ENCODE measurements at places on chromosomes 12 and 14.

GRCh38 chr14:64971943-64972791 lies at the start of gene RAB15:
RAB15 (minus strand) TSS chr14:64972336; CDS start chr14:64972076, 260 bp downstream.
- DNase-seq: no peak

- peak; percentile 22 for DNase-seq
Observed at GRCh38 chr12:24839268-24839791, 109.6 kb downstream of the BCAT1 start.

- no peak for DNase-seq
Observed at GRCh38 chr12:89872922-89873630, 164.4 kb upstream of the ATP2B1 start.

DNA sequence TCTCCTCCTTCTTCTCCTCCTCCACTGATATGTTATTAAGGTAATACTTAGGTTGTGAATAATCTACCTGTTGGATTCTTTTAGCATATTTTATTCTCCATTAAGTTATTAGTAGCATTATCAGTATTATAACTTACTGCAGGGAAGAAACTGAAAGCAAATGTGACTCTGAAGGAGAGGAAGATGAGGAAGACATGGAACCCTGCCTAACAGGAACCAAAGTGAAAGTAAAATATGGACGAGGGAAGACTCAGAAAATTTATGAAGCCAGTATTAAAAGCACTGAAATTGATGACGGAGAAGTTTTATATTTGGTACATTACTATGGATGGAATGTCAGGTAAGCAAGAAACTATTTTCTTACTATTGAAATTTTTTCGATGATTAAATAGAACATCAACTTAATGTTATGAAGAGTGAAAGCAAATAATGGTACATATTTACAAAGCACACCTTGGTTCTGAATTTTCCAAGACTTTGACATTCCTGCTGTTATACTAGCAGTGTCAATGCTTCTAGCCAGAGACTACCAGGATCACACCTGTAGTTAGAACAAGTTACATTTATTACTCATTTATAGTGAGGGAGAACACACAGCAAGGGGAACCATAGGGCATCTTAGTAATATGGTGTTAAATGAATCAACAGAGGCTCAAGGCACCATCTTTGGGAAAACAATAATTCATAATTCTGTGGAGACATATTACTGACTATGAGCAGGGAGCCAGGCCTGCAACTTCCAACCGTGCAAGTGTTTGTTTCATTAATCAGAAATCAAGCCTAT lies 42.0 kb upstream of the TOMM20L start:
- no peak for DNase-seq

- no peak for DNase-seq
Observed at GRCh38 chr14:99688210-99688581, 4.1 kb downstream of the CYP46A1 start.

GRCh38 chr14:22846811-22847307 lies 10.5 kb downstream of the MMP14 start:
- DNase-seq: no peak

- no peak for DNase-seq
Observed at GRCh38 chr14:62162998-62163589, 400.9 kb downstream of the SNAPC1 start.

DNA sequence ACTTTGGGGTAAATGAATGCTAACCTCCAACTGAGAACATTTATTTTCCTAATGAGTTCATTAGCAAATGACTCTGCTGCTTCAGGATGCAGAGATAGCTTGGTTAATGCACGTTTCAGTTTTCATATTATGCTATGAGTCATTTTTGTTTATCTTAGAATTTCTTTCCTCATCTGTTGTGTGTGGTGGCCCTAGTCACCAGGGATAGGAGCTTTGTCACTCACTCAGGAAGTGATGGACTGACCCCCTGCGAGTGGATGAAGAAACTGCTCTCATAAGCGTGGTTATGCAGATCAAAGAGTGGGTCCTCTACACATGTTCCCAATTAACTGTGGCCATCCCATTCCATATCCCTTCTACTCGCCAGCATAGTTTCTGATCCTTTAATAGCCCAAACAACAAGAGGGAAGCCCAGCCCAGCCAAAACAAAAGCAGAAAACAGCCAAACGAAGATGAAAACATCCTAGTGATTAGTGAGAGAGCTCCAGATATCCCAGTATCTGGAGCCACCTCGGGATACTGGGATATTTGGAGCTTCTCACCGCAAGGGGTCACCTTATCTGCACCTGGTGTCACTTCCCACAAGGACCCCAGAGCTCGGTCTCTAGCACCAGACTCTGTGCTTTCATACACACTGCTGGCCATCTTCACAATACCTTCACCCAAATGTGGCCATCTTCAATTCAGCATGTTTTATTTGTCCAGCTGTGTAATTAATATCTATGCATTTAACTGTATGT lies 8.6 kb downstream of the TC2N start:
- DNase-seq: no peak

DNA sequence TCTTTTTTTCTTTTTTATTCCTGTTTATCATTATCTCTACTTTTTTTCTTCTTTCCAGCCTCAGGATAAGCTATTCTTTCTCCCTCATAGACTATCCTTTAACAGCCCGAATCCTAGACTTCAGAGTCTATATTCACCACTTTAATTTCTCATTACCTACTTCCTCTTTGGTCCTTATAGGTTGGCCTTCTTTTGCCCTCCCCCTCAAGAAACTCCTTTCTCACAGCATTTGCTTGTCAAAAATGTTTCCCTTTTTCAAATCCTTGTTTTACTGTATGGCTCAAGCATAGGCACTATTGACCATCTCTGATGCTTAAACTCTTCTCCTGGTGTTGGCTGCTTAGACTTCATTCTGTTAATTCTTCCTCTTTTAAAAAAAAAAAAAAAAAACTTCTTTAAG lies 52.5 kb downstream of the KIAA0586 start:
- no peak for DNase-seq

DNA sequence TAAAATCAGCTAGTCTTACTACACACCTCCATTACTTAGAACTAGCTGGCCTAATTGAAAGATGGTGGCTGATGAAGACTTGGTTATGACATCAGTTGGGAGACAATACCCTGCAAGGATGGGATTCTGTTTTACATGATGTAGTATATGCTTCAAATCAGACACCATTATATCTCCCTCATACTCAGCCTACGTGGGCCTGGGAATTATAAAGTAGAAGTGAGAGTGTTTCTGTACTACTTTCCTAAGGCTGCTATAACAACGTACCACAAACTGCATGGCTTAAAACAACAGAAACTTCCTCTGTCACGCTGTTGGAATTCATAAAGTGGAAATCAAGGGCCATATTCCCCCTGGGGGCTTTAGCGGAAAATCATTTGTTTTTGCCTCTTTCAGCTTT lies 190.4 kb downstream of the PAH start:
- DNase-seq: no peak

DNA sequence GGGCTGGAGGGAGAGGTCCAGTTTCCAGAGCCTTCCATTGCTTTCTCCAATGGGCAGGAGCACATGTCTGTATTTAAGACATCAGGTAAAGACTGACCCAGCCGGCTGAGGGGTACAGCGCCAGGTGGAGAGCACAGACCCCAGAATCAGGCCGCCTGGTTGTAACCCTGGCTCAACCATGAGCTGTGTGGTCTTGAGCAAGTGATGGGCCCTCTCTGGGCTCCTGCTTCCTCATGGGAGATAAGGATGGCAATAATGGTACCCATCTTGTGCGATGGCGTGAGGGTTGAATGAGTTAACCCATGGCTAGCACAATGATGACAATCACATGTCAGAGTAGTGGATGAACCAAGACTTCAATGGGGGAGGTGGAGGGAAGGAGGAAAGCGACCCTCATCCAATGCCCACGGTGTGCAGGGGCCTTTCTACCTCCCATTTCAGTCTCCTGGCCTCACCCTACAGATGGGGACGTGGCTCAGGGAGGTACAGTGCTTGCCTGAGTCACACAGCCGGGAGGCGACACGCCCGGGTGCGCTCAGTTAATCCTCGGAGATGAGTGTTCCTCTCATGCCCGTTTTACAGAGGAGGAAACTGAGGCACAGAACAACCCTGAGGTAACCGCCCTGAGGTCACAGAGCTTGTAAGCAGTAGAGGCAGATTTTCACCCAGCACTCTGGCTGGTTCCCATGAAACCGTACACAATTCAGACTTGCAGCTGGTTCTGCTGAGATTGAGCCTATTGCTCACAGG lies 163.9 kb downstream of the RBM19 start:
- no peak for DNase-seq

GRCh38 chr12:67669217-67669933 lies 20.8 kb downstream of the DYRK2 start:
- no peak for DNase-seq

DNA sequence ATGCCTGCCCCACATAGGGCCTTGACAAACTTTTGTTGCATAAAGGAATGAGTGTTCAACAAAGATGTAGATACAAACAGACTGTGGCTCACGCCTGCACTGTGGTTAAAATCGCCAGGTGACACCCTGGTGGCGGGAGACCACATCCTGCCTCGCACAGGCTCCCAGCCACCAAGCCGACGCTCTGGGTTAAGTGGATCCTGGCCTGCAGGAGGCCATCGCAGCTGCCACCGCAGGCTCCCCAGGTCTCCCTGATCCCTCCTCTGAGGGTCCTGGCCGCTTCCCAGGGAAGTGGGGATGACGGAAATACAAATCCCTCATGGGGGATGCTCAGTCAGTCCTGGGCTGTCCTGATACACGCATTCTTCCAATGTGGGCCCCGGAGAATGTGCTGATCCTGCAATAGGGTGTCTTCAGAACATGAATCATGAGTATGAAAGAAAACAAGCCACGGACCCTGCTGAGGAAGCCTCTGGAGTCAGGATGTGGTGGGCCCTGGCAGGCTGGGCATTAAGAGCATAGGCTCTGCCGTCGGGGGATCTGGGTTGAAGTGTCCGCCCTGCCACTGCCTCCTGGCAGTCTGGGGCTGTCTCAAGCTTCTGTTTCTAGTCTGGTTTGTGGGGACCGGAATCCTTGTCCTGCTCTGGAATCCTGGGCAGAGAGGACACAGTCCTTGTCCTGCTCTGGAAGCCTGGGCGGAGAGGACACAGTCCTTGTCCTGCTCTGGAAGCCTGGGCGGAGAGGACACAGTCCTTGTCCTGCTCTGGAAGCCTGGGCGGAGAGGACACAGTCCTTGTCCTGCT lies 53.5 kb upstream of the BEGAIN start:
- DNase-seq: no peak

GRCh38 chr12:65675141-65675621 lies 149.1 kb upstream of the HMGA2 start:
- DNase-seq: no peak

DNA sequence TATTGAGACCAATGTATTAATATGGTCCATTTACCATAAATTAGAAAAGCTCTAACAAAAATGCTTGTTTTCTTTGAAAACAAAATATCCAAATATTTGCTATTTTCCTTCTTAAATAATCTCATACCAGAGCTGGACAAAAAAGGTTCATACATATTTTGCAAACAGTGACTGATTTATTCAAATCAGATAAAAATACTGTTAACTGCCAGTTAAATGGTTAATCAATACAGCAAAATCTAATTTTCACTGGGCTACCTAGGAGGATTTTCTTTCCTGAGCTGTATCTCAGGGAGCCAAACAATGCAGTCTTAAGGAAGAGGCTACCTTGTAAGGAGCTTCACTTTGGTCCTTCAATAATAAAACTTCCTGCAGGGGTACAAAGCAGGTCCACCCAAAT lies 2.0 kb downstream of the FERMT2 start:
- no peak for DNase-seq

DNA sequence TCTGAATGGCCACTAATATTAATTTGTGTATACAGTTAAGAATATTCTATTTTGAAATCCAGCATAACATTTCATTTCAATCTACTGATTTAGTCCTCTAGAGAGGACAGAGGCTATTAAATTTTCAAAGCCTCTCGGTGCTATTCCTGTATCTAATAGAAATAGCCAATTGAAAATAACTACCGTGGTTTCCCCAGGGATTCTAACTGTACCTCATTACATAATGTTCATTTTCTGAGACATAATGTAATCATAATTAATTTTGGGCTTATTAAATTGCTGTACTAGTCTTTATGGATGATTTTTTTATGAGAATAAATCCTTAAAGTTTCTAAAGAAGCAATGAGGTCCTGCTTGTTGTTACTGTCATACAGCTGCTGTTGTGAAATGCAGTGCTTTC lies 38.6 kb upstream of the ACSS3 start:
- no peak for DNase-seq

DNA sequence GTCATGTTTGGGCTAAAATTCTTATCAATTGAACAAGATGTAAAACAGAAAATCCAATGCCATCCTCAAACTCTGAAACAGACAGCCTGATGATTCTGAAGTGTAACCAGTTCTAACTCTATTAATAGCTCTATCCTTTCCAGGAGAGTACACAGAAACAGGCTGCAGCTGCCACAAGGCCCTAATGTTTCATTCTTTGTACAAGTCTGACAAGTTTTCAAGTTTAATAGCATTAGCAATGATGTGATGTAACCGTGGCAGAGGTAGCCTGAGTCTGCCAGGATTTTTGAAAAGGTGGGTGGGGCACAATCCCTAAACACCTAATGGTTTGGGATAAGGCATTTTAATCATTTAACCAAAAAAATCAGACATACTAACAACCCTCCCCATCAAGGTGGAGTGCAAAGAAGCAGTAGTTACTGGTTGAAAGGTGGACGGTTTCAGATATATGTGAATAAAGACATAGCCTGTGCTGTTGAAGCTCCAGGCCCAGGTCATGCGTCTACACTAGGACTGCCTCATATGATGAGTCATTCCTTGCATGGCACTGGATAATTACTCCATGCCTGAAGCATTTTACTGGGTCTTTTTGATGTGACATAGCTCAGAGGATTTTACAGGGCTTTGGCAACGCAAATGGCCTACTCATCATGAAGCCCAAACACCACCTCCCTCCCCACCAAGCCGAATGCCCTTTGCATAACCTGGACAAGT lies 145.1 kb upstream of the GRIP1 start:
- DNase-seq: no peak

DNA sequence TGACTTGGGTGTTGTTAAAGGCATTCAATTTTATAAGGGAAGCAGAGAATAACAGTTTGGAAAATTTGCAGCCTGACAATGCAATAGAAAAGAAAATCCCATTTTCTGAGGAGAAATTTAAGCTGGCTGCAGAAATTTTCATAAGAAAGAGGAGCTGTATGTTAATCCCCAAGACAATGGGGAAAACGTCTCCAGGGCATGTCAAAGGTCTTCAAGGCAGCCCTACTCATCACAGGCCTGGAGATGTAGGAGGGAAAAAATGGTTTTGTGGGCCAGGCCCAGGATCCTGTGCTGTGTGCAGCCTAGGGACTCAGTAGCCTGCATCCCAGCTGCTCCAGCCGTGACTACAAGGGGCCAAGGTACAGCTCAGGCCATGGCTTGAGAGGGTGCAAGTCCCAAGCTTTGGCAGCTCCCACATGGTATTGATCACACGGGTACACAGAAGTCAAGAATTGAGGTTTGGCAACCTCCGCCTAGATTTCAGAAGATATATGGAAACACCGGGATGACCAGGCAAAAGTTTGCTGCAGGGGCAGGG lies 846.4 kb downstream of the C12orf50 start:
- DNase-seq: no peak

- DNase-seq: no peak
Observed at GRCh38 chr12:55256831-55257230, 12.4 kb downstream of the OR6C74 start.

- DNase-seq: no peak
Observed at GRCh38 chr12:65823513-65824375, 539 bp upstream of the HMGA2 start.

Measured in stimulated activated CD4-positive, alpha-beta T cell treated with anti-CD3 and anti-CD28 coated beads, Interleukin-1b, Interleukin-23, amount 100 ng/mL, for 1 hour (primary cell).